Calu3 (cell line): ENCODE measurements at places on chromosomes 3 and 15. TPM values are rescaled to one million over a fixed set of nuclear protein-coding genes. Genes with fewer than 3 reads are reported as not detected.
A peak's percentile ranks its signal among the peaks of the same experiment; 100 is the strongest.

The SLC41A3 gene
- total RNA-seq: 69.6 and 101 TPM in 2 replicates

GRCh38 chr3:190585805-190586630 lies 72.1 kb downstream of the IL1RAP start:
- H3K4me1 ChIP-seq: peaks cover 76% of the 10 kb centered on the region
- H3K27ac ChIP-seq: peak overlapping the region; percentile 90
- H3K36me3 ChIP-seq: peaks cover 58% of the 10 kb centered on the region
- no peaks in the 10 kb centered on the region for H3K27me3 ChIP-seq

DNA sequence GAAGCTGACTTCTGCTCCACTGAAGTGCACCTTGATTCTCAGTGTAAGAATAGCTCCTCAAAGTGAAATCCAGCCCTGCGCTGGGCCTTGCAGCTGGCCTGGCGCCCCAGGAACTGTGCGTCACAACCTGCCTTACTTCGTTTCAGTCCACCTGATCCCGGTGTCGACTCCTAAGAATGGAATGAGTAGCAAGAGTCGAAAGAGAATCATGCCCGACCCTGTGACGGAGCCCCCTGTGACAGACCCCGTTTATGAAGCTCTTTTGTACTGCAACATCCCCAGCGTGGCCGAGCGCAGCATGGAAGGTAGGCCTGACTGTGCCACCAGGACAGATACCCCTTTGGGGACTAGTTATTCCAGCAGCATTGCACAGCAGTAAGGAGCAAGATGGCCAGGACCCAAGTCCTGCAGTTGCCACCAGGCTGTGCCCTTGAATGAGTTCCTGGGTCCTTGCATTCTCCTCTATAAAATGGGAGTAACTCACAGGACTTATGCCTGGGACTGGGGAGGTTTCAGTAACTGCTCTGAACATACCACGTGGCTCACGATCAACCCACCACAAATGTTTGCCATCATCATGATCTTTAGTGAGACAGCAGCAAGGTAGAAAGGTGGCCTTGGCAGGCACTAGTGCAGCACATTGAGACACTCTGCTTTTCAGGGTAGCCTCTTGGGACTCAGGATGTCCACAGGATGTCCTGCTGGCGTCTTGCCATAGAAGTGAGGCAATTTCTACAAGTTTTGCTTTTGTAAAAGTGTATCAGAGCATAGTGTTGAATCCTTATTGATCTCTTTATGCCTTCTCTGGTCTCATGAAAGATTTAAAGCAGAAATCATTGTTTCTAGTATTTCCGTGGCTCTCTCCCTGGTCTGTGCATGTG lies 46.8 kb downstream of the PXYLP1 start:
- H3K27me3 ChIP-seq: no peaks in the 10 kb centered on the region
- H3K4me3 ChIP-seq: no peak overlapping the region
- H3K4me1 ChIP-seq: no peaks in the 10 kb centered on the region
- no peak overlapping the region for H3K27ac ChIP-seq
- no peak for DNase-seq
- H3K36me3 ChIP-seq: no peaks in the 10 kb centered on the region

GRCh38 chr3:104526901-104527401 lies 839.8 kb upstream of the ALCAM start:
- no peaks in the 10 kb centered on the region for H3K4me1 ChIP-seq
- H3K27ac ChIP-seq: no peak overlapping the region
- H3K4me3 ChIP-seq: no peak overlapping the region
- H3K36me3 ChIP-seq: no peaks in the 10 kb centered on the region

GRCh38 chr3:189144645-189145044 lies 27.1 kb upstream of the TPRG1 start:
- DNase-seq: peak; percentile 50
- H3K4me3 ChIP-seq: no peak overlapping the region

DNA sequence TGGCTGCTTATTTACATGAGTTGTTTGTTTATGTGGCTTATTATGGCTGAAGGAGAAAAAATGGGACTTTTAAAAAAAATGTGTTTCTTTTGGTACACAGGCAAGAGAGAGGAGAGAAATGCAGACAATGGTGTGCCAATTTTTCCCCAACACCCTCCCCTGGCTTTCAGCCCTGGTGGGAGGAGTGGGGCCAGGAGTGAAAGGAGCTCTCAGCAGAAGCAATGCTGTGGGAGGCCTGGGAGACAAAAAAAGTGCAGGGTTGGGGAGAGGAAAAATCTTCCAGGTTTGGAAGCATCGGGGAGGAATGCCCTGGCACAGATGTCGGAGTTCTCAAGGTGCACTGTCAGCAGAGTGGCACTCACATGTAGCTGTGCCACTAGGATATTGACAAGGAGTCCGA lies 117.7 kb upstream of the FOXB1 start:
- no peak overlapping the region for H3K27ac ChIP-seq
- no peak for DNase-seq
- peaks cover 78% of the 10 kb centered on the region for H3K27me3 ChIP-seq
- H3K4me1 ChIP-seq: peaks cover 15% of the 10 kb centered on the region
- H3K36me3 ChIP-seq: no peaks in the 10 kb centered on the region

DNA sequence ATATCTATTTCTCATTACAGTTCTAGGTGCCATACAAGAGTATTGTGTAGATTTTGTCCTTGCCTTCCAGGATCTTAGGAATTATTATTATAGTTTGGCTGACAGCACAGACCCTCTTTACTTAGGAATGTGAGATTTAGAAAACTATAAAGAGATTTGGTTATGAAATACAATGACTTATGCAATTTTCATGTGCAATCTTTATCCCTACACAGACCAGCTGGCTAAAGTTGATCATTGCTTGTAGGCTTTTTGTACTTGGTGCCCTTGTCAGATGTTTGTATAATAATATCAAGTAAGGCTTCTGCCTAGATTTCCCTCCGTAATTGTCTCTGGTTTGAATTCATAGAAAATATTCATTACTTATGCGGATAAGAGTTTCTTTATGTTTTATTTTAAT lies 174.5 kb upstream of the GAP43 start:
- no peak overlapping the region for H3K4me3 ChIP-seq
- H3K36me3 ChIP-seq: no peaks in the 10 kb centered on the region
- no peaks in the 10 kb centered on the region for H3K27me3 ChIP-seq
- DNase-seq: no peak

GRCh38 chr3:14433106-14433505 lies 30.7 kb downstream of the SLC6A6 start:
- no peak for DNase-seq
- H3K27me3 ChIP-seq: no peaks in the 10 kb centered on the region
- H3K4me1 ChIP-seq: peaks cover 70% of the 10 kb centered on the region

- no peak overlapping the region for H3K4me3 ChIP-seq
- H3K36me3 ChIP-seq: no peaks in the 10 kb centered on the region
- H3K4me1 ChIP-seq: no peaks in the 10 kb centered on the region
- DNase-seq: no peak
These were observed 42.5 kb upstream of the SRGAP3 start for GRCh38 chr3:9291821-9292410.

DNA sequence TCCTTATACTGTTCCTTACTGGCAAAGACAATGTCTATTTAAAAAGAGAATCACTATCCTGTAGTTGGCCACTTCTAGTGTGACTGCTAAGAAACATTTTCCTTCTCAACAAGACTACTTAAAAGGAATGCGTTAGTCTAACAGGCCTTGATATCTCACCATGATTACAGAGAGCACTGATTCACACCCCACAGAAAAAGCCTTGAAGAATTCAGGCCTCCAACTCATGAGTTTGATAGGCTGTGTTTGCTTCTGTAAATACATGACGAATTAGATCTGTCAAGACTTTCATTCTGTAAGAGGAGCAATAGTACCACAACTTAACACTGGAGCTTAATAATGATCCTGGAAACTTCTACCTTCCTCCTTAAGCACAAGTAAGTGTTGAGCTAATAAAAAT lies 432.8 kb upstream of the NR2F2 start:
- no peak overlapping the region for H3K4me3 ChIP-seq
- DNase-seq: no peak
- no peaks in the 10 kb centered on the region for H3K4me1 ChIP-seq
- H3K27me3 ChIP-seq: no peaks in the 10 kb centered on the region
